ENCODE measurements at places on chromosomes 5 and 9.

GRCh38 chr5:3362606-3362910, 233.1 kb upstream of the IRX1 start:
- DNase-seq = no peak

DNA sequence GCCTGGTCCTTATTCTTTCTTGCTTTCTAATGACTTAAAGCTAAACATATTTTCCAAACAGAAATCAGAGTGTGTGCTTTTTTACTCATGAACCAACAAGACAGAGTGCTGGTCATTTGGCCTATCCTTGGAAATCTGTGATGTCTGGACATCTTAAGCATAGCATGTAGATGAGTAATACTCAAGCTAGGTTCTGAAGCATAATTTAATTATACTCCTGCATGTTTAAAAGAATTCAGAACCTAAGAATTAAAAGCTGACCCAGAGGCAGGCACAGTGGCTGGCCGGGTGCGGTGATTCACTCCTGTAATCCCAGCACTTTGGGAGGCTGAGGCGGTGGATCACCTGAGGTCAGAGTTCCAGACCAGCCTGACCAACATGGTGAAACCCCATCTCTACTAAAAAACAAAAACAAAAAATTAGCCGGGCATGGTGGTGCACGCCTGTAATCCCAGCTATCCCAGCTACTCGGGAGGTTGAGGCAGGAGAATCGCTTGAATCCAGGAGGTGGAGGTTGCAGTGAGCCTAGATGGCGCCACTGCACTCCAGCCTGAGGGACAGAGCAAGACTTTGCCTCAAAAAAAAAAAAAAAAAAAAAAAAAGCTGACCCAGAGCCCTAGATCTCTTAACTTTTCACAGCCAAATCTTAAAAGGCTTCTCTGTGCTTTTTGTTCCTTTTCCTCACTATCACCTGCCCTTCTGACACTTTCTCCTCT, 16.2 kb upstream of the TJP2 start:
- DNase-seq = peak; percentile 57

DNA sequence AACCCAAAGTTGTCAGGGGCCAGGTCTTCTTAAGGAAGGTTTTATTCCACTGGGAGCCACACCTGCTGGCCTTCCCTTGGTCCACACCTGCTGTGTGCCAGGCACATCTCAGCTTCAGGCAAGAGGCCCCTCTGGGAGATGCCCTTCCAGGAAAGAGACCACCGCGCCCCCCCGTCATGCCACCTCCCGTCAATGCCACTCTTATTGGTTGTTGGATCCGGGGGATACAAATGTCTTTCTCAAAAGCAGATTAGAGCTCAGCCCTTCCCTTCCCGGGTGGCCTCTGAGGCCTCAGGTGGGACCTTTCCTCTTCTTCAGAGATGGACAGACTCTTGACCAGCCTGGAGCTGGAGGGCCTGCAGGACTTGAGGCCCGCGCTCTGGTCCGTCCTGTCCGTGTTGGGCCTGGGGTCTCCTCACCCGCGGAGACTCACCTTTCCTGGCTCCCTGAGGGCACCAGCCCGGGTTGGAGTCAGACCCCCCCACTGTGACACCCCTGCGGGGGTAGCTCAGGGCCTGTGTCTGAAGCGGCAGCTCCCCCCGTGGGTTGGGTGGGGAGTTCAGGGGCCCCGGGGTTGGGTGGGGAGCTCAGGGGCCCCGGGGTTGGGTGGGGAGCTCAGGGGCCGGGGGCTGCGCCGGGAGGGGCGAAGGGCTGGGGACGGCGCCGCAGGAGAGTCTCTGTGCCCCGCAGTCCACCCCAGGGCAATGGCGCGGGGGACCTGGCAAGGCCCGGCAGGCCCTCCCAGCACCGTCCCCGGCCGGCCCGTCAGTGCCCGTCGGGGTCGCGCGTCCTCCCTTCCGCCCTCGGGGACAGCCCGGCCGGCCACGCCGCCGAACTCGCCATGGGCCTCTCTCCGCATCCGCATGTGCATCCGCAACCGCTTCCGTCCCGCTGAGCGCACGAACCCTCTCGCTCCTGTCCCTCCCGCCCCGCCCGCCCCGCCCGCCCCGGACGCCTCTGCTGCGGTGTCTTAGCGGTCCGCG, 3.7 kb upstream of the SLC9A3 start:
- no peak for DNase-seq

DNA sequence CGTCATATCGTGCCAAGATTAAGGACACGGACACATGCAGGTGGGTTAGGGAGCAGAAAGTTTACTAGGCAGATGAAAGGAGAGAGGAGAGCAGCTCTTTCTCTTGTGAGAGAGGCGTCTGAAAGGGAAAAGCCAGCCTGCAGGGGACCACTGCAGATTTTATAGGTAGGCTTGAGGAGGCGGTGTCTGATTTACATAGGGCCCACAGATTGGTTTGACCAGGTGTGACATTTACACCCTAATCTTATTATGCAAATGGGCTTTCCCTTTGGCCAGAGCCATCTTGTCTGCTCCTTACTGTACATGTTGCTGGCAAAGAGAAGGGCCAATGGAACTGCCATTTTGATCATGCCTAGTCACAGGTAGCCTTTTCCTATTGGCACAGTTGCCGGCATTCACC, 137.2 kb upstream of the TAF11L2 start:
- DNase-seq = no peak

DNA sequence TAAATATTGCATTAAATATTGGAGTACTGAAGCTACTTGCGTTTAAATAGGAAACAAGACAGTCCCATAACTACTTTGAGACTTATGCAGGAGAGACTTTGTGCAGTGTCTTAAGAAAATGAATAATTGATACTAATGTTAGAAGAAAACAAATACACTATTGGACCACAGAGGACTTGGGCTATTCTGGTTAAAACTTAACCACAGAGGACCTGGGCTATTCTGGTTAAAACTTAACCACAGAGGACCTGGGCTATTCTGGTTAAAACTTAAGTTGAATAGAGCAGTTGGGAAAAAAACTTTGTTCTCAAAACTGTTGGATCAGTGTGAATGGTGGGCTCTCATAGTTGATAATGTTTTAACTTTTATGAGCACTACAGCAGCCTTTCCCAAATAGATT, 141.7 kb downstream of the WDR70 start:
- DNase-seq = no peak

GRCh38 chr9:134838651-134839454, 41.8 kb upstream of the FCN2 start:
- DNase-seq = no peak

- no peak for DNase-seq
Observed at GRCh38 chr5:72235725-72236124, 84.3 kb downstream of the MRPS27 start.

DNA sequence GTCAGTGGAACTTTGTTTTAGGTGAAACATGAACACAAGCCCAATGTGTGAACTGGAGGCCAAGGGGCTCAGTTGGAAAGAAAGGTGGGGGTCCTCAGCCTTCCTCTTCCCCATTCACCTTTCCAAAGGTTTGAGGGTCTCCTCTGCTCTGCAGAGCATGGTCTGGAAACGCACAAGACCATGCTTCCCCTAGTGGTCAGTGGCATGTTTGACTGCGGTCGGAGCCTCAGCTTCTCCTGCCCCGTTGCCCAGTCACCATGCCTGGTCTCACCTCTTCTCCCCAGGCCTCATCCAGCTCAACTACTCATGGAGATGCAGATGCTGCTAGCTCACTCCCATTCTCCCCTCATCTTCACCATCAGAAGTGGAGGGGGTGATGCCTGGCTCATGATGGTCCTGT, 340.3 kb downstream of the GADD45G start:
- no peak for DNase-seq

- no peak for DNase-seq
Observed at GRCh38 chr5:107512029-107512428, 158.7 kb downstream of the EFNA5 start.

DNA sequence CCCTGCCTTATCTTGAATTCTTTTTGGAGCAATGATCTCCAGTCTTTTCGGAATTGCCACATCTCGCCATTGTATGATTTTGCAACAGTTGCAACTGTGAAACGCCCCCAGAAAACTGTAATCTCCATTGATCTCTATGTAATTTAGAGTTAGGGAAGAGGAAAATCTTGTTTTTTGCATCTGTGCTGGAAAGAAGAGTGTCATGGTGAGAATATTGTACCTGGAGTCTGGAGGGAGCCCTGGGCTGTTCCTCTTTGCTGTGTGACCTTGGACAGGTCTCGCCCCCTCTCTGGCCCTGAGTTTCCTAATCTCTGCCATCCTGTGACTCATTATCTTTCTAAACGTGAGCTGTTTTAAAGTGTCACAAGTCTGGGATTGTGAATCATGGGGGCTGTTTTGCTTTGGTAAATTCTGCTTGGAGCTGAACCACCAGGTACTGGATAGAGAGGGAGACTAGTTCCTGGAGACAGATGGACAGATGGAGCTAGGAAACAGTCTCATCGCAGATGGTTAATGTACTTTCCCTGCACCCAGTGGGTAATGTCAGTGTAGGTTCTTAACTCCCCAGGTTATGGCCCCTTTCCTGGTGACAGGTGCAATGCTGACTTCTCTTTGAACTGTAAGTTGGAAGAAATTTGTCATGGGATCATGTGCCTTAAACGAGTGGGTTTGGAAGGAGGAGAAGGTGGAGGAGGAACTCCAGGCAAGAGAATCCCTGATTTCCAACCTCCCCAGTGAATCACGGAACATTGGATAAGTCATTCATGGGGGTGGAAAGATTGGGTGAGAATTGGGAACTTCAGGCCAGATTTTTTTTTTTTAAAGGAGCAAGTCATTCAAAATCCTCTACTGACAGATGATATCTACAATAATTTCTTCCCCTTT, 19.6 kb downstream of the PPARGC1B start:
- DNase-seq = no peak

DNA sequence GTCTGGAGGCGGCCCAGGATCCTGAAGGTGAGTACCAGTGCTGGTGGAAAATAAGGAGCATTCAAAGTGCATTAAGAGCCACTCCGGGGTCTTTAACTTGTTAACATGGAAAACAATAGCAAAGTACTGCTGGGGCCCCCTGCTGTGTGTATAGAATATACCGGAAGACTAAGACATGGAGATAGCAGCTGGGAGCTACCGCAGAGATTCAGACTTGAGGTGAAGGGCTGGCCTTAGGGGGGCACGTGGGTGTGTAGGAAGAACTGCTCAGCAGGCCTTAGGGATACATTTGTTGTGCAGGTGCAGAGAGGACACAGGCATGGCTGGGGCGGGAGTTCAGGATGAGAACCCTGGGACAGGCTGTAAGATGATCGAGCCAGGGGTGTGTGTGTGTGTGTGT, 1.2 kb upstream of the DMRT1 start:
- no peak for DNase-seq

GRCh38 chr9:123335193-123335985, 20.6 kb upstream of the CRB2 start:
- peak; percentile 84 for DNase-seq

GRCh38 chr5:21263361-21263760, 1275.4 kb upstream of the CDH18 start:
- no peak for DNase-seq

DNA sequence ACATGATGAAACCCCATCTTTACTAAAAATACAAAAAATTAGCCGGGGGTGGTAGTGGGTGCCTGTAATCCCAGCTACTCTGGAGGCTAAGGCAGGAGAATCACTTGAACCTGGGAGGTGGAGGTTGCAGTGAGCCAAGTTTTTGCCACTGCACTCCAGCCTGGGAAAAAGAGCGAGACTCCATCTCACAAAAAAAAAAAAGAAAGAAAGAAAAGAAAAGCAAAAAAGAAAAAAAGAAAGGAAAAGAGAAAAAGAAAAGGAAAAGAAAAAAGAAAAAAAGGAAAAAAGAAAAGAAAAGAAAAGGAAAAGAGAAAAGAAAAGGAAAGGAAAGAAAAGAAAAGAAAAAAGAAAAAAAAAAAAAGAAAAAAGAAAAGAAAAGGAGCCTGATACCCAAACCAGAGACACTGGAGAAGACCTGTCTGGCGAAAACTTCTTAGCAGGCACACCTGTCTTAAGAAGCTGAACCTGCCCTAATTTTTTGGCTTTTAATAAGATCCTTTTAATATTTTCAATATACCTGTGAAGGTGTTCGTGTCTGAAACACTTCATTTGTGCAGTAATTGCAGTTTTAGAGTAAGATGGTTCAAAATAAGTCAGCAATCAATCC, 164.7 kb upstream of the IRX2 start:
- no peak for DNase-seq

DNA sequence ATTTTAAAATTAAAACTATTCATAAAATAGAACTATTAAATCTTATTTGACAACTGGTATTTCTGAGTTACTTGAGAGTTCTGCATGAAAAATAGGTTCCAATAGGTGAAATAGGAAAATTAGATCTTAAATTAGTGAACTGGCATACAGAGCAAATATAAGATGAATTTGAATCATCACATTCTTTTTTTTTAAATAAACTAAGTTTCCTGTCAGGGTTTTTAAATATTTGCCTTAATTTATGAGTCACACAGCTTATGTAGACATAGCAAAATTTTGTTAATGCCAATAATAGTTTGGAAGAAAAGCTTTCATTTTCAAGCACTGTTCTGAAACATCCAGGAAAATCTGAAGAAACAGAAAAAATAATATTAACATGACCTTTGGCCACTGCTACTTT, 311.7 kb upstream of the HAPLN1 start:
- peak; percentile 30 for DNase-seq

DNA sequence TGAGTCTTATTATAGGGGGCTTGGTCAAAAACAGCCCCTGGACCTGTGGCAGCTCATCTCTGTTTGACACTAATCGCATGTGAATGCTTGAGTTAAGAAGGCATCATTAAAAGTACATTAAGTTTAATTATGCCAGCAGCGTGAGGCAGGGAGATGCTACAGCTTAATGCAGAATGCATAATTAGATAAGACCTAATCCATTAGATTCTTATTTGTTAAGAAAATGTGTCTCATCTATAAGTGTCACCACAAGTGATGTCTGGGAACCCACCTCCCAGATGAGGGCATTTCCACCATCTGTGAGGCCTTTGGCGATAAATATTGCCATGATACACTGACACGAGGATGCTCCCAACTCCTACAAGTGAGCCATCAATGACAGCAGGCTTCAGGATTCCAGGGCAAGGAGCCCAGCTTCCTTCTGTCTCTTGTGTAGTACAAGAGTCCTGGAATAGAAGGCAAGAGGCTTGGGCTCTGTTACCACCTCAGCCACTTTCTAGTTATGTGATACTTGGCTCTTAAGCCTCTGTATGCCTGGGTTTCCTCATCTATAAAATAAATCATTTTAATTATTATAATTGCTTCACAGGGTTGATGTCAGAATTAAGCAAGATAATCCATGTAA, 202.7 kb downstream of the FAM114A2 start:
- DNase-seq = peak; percentile 22

DNA sequence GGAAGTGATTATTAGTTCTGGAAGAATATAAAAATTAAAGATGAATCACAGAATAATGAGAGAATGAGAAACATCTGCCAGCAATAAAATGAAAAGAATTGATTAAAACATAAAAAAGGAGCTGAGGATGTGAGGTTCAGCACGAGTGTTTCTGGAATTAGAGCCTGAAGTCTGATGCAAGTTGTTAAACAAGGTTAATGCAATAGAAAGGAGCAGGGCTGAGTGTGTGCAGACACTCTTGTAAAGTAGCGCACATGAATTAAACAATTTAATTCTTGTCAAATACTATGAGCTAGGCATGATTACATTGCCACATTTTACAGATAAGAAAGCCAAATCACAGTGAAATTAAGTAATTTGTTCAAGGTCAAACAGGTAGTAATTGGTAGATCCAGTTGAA, 384.2 kb downstream of the TAF11L14 start:
- no peak for DNase-seq

All from GM03348 (cell line).